ENCODE measurements at places on chromosomes 1 and 21.

- DNase-seq: no peak
Measured at GRCh38 chr1:1398677-1399186, 403 bp downstream of the CCNL2 start.

DNA sequence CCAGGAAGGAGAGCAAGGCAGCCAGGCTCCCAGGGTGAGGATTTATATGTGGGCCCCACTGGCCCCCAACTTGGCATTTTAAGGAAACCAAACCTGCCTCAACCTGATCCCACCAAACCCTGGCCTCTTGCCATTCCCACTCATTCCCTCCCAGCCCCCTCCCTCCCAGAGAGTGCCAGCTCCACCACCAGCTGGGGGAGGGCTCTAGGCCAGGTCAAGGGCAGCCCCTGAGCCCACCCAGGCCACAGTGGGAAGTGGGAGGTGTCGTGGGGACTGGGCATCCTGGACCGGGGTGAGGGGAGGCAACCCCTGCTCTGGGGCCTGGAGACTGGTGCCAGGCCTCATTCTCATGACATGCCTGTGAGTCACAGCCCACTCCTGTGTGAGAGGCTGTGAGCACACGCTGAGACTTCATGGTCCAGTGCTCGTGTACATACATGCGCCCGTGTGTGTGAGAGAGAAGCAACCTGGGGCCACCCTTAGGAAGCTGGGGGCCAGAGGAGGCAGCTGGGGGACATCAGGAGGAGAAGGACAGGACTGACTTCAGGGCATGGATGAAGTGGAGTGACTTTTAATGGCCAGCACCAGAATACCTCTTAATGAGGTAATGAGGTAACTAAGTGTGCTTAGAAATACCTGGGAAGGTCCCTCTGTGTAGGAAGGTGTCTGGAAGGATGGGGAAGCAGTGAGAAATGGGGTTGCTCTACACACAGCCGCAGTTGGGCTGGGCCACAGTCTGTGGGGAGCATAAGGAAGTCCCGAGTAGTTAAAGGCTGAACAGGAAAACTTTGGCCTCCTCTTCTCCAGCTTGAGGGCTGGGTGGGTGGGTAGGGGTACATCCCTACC lies at the start of gene S100A2:
TSS of gene S100A2 (minus strand) at position 316 of the 846 bp plus-strand sequence. CDS start 1,967 bp downstream, outside the sequence.
- DNase-seq: peak; percentile 51

- no peak for DNase-seq
Measured at GRCh38 chr1:38589036-38589435, 270.5 kb downstream of the RRAGC start.

- peak; percentile 93 for DNase-seq
Measured at GRCh38 chr1:119613769-119614720, 34.0 kb downstream of the ZNF697 start.

- peak; percentile 67 for DNase-seq
Measured at GRCh38 chr1:156860628-156861423, at the start of gene NTRK1. Gene NTRK1, plus strand, starts transcription at chr1:156860865. Its CDS starts 70 bp downstream, at chr1:156860935.

GRCh38 chr1:10917513-10918454 lies 94.7 kb upstream of the TARDBP start:
- no peak for DNase-seq

- DNase-seq: no peak
Measured at GRCh38 chr1:64084451-64084850, 119.0 kb upstream of the UBE2U start.

- peak; percentile 47 for DNase-seq
Measured at GRCh38 chr1:226664413-226665101, 74.5 kb downstream of the ITPKB start.
